ENCODE measurements at places on chromosomes 2 and 18.

- no peak for DNase-seq
Observed at GRCh38 chr18:73888565-73888964, 259.1 kb downstream of the FBXO15 start.

DNA sequence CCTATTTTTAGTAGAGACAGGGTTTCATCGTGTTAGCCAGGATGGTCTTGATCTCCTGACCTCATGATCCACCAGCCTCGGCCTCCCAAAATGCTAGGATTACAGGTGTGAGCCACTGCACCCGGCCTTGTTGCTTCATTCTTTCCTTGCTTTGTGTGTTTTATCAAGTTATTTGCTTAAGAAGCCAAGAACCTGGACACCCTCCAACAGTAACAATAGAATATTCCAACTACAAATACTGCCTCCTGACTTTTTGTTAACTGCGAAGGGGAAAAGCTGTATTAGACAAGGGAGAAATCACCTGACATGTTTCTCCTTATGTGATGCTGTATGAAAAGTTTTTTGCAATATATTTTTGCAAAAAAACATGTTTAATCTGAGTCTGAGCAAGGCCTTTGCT, 297.2 kb downstream of the NCKAP5 start:
- no peak for DNase-seq

- DNase-seq, result no peak
Observed at GRCh38 chr2:71852141-71852711, 295.4 kb downstream of the CYP26B1 start.

GRCh38 chr18:74137920-74138538, 9.6 kb downstream of the FBXO15 start:
- no peak for DNase-seq

DNA sequence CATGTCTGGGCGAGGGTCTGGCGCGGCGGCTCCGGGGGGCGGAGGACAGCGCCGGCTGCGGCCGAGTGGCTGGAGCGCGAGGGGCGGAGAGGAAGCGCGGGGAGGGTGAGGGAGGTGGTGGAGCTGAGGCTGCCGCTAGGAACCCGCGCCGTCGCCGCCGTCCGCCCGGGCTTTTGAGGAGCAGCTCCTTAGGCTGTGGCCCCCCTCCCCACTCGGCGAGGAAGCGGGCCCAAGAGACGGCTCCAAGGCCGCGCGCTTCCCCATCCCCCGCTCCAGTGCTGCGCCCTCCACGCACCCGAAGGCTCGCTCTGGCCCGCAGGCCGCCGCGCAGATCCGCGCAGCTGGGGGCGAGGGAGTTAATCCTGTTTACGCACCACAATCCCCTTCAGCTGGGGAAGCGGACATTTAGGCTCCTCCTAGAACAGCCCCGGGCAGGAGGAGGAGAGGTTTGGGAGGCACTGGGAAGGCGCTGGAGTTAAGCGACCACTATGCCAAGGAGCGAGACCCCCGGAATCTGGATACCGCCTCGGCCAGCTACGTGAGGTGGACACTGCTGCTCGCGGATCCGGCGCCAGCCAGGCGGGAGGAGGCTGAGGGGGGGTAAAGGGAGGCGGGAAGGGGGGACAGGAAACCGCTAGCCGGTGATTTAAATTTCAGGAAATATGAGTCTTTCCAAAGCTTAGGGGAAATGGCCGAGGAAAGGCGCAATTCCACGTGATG, at the start of gene CNRIP1:
Gene CNRIP1, minus strand, starts transcription at position 552 of the 720 bp plus-strand sequence. Its CDS starts 549 bp downstream, at position 3.
- DNase-seq, result peak; percentile 84

GRCh38 chr2:16756831-16757644, 91.4 kb upstream of the CYRIA start:
- peak; percentile 82 for DNase-seq

GRCh38 chr2:191862156-191862775, 15.4 kb upstream of the CAVIN2 start:
- no peak for DNase-seq

DNA sequence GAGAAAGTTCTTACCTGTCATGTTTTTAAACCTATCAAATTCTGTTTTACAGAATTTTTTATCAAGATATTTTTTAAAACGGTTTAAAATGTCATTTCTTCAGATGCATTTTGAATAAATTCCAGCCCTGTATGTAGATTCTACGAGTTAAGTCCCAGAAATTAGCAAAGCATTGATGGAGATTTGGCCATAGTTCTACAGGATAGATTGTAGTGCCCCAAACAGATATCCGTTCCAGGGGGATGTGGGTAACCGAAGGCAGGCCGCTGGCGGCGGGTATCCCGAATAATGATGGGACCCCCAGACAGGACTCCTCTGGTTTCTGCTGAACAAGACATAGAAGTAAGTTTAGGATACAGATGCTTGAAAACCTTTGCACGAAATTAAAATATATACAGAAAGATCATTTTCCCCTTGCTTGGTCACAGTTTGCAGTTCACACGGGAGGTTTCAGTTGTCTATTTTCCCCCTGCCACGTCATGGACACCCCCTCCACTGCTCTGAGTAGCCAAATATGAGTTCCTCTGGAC, 755 bp downstream of the NOL4 start:
- no peak for DNase-seq

DNA sequence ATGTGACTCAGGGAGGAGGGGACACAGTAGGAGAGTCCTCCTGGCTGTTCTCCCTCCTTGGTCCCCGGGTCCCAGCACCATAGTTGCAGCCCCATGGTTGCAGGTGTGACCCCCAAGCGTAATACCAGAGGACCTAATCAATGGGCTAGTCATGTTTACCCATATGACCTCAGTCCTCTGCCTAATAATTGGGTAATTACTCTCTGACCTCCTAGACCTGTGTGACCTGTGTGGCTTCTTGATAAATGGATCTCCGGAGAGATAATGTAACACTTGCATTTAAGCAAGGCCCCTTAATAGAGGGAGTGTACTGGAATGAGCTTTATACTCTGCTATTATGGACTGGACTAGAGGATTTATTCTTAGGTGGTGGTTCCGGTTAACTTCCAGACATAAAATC, 32.2 kb upstream of the GMCL1 start:
- DNase-seq, result no peak

GRCh38 chr2:129748250-129748649, 231.2 kb upstream of the RAB6C start:
- no peak for DNase-seq

- DNase-seq, result no peak
Observed at GRCh38 chr18:49666045-49666775, 104.4 kb downstream of the LIPG start.

DNA sequence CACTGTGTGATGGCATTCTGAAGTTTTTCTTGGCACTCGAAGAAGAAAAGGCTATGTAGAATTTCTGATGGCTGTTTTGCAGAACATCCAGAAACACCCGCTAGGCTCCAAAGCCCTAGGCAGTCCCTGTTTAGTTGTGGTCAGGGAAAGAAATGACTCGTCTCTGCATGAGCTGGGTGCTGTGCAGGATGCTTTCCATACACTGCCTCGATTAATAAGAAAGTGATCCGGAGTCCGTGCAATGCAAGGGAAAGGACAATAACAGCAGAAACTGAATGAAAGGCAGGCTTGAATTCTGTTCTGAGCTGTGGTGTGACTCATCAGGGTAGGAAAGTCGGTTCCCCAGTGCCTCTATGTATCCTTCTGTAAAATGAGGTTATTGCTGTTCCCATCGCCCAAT, 18.7 kb downstream of the MAPRE3 start:
- DNase-seq, result no peak

DNA sequence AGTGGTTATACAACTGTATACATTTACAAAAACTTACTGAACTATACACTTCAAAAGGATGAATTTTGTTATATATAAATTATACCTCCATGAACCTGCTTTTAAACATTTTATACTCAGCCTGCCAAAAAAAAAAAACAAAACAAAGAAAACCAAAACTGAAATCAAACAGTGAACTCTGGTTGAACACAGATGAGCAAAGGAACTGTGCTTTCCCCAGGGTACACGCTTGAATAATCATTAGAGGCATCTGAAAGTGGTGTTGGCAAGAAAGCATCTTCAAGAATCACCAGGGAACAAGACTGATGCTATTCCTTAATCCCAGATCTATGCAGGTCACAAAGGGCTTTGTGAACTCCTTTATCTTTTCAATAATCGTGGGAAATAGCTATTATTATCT, 77.0 kb upstream of the LYPD1 start:
- DNase-seq, result no peak

- no peak for DNase-seq
Observed at GRCh38 chr2:39373181-39373802, 63.8 kb downstream of the MAP4K3 start.

DNA sequence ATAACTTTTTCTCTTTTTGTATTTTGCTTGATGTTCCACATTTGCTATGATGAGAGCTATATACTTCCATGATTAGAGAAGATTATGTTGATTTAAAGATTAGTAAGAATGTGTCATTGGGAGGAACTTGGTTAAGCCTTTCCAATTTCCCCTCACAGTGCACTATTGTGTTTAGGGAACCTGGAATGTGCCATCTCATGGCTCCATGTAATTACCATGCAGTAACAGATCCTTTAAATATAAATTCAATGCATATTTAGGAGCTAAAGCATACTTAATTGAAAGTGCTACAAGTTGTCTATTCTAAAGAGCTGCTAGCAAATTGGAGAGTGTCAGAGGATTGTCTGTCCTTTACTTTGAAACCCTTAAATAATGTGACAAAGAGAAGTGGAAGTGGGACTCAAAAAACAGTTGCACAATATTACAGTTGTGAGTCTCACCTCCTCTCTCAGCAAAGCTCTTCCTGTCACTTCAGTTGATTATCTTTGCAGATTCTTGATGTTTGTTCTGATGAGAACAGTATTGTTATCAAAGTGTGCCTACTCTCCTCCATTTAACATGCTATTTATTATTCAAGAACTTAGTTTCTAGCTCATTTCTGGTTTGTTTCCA, 1162.7 kb upstream of the ZEB2 start:
- no peak for DNase-seq

Data from glutamatergic neuron (in vitro differentiated cells).